ENCODE measurements at places on chromosomes 2 and 18. TPM values are rescaled to one million over a fixed set of nuclear protein-coding genes. Genes with fewer than 3 reads are reported as not detected.

The BMP10 gene
- not detected for total RNA-seq

The TFPI gene
- total RNA-seq: 35.2 TPM

The RAB6C gene
- 0.78 TPM for total RNA-seq

The ZNF2 gene
- 11.1 TPM for total RNA-seq

The TP53I3 gene
- 11.9 TPM for total RNA-seq

The TMBIM1 gene
- 16.2 TPM for total RNA-seq

The ASXL3 gene
- total RNA-seq: 94.5 TPM

The CNTNAP5 gene
- total RNA-seq: 41.0 TPM

Data from occipital lobe (tissue), 3 donors.